Head of caudate nucleus (tissue), 42 donors: ENCODE measurements at places on chromosomes 12 and 14.

DNA sequence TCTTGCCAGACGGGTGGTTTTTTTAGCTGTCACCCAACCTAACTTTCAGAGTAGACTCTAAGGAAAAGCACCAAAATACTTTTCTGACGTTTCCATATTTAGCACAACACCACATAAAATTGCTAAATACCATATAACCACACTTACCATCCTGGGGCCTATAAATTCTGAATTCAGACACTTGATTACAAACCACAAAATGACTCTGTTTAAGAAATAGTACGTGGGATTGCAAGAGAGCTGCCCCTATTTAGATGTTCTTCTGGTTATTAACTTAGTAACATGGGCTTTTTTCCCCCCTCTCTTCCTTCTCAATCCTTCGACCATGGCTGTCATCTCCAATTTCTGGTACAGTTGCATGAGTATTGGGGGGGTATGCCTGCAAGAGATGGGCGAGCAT lies 287.7 kb downstream of the BMP4 start:
- no peak for DNase-seq

DNA sequence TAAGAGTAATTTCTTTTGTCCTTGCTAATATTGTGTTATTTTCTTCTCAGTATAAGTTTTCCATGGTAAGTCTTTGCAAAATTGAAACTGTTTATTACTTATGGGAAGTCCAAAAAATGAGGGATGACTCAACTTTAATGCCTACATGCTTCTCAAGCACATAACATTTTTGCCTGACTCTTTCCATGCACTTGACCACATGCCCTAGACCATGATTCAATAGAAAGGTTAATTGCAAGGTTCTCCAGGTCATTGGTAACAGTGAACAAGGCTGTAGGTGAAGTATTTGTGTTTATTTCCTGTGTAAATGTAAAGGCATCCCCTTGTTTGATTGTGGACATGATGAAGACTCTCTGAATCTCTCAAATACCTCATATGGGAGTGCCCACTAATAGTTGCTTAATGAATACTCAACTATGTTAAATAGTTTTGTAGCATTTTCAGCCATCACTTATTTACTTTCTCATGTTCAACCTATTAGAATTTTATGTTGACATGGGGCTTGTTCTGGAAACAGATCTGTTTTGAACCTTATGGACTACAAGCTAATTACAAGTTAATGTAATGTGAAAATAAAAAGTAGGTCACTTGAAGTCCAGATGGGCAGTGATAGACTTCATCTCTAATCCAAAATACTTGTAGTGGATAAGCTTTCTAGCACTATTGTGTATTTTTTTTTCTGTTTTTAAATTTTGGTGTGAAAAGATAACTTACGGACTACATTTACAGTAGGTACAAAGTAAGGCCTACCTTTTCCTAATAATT lies 131.7 kb downstream of the TMTC2 start:
- DNase-seq = no peak

- DNase-seq = no peak
These were observed 29.6 kb downstream of the PMCH start for GRCh38 chr12:102167821-102168604.

DNA sequence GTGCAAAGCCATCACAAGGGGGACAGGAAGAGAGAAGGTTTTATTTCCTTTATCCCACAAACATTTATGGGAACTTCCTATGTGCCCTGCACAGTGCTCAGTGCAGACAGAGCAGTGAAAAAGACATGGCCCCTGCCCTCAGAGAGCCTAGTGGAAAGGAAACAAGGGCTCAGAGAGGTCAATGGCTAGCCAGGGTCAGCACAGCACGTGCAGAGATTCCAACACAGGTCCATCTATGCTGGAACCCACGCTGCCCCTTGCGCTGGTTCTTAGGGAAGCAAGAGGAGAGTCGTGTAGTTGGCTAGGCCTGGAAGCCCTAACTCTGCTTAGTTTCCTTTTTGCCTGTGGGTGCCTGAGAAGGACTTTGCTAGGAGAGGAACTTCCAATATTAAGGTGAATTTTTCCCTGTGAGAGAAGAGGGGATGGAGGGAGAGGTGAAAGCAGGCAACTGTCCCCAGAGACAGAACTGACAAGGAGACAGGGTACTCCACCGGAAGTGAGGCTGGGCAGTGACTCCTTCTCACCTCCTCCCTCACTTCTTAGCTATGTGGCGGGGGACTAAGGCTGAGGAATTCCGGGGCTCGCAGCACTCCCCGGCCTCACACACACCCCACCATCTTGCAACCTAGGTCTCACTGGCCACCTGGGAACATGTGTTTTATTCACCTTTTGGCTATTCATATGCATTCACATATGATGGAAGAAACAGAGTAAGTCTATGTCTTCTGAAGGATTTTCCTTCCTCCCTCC lies 12.1 kb upstream of the GPX2 start:
- no peak for DNase-seq

DNA sequence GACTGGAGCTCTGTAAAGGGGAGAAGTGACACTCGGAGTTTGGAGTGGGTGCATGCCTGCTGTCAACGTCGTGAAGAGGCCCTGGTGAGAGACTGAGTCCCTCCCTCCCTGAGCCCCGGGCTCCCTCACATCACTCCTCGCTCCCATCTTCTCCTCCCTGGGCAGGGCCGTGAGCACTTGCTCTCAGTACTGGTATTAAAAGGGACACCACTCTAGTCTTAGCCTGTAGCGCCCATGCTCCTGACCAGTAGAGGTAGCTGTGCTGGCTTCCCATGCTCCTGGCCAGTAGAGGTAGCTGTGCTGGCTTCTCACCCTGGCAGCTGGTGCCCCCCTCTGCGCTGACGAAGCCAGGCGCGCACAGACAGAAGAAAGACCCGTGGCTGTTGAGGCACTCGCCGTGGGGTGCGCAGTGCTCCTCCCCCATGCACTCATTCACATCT lies 14.7 kb downstream of the ISCA2 start:
- no peak for DNase-seq

DNA sequence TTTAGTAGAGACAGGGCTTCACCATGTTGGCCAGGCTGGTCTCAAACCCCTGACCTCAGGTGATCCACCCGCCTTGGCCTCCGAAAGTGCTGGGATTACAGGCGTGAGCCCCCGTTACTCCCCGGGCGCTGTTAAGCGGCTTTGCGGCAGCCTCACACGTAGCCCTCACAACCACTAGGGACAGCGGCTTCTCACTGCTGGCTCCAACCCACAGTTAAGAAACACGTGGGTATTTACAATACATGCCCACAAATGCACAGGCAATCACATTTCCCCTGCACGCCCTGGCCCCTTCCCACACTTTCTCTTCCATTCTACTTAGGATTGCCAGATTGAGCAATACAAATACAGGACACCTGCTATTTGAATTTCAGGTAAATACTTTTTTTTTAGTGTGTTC lies 37.0 kb upstream of the EIF5 start:
- no peak for DNase-seq

- DNase-seq = no peak
These were observed 98.0 kb downstream of the FBXL14 start for GRCh38 chr12:1496162-1496900.

DNA sequence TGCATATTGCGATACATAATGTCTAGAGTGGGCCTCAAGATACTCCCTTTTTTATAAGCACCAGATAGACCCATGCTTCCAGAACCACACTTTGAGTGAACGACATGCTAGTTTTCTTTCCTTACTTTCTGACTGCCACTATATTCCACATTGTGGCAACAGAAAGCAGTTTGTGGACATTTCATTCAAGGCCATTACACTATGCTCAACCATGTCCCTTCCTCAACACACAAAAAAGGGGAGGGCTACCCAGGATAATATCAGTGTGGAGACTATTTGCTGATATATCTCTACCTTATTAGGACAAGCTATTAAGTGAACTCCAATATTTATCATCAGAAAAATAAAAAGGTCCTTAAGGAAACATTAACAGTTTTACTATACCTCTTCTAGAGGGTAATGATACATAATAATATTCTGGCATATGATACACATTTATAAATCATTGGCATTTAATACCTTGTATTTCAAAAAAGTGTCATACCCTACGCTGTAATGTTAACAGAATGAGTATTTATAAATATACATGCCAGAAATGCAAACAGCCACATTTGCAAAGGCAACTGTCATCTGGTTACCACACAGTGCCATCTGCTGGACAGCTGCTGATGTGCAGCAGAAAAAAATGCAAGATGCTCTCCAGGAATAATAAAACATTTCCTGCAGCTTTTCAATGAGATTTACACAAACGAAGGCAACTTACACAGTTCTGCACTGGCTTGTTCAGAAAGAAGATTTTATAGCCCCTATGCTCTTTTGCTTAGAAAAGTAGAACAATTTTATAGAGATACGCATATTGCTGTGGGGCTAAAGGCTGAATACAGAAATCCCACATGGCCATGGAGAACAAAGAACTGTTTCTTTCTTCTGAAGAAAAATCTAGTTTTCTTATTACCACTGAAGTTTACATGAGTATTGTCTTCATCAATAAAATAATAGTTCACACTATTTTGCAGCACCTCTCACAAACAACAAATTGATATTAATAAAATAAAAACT lies 182.2 kb upstream of the GRIP1 start:
- peak; percentile 50 for DNase-seq

DNA sequence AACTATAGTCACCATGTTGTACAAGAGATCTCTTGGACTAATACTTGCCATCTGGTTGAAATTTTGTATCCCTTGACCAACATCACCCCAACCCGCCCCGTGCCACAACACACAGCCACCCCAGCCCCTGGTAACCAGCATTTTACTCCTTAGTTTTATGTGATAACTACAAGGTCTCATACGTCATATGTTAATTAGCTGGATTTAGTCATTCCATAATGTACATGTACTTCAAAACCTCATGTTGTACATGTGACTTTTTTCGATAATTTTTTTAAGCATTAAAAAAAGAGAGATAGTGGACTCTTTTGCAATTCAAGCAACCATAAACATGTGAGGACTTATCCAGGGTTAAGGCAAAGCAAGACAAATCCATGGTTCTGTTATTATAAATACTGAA lies 773.4 kb upstream of the NOVA1 start:
- DNase-seq = no peak

GRCh38 chr14:58864751-58865513 lies 227.2 kb downstream of the DACT1 start:
- no peak for DNase-seq

GRCh38 chr12:126385785-126386184 lies 1320.5 kb downstream of the AACS start:
- DNase-seq = no peak

GRCh38 chr12:24901576-24902461 lies 47.1 kb downstream of the BCAT1 start:
- DNase-seq = peak; percentile 76

DNA sequence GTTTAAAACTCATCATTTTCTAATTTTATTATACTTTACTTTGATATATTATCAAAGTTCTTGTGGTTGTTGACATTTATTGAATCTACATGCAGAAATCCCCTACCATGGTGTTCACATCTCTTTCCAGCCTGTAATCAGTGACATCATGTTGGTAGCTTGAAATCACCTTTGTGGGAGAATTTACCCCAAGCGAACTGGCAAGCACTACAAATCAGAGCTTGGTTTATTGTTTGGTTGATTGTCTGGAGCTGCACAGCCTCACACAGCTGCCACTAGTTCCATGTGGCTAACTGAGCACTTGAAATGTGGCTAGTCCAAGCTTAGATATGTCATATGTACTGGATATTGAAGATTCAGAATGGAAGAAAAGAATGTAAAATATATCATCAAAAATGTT lies 15.4 kb upstream of the KRT5 start:
- no peak for DNase-seq

- no peak for DNase-seq
These were observed 155.4 kb upstream of the FAR2 start for GRCh38 chr12:28993720-28994119.

DNA sequence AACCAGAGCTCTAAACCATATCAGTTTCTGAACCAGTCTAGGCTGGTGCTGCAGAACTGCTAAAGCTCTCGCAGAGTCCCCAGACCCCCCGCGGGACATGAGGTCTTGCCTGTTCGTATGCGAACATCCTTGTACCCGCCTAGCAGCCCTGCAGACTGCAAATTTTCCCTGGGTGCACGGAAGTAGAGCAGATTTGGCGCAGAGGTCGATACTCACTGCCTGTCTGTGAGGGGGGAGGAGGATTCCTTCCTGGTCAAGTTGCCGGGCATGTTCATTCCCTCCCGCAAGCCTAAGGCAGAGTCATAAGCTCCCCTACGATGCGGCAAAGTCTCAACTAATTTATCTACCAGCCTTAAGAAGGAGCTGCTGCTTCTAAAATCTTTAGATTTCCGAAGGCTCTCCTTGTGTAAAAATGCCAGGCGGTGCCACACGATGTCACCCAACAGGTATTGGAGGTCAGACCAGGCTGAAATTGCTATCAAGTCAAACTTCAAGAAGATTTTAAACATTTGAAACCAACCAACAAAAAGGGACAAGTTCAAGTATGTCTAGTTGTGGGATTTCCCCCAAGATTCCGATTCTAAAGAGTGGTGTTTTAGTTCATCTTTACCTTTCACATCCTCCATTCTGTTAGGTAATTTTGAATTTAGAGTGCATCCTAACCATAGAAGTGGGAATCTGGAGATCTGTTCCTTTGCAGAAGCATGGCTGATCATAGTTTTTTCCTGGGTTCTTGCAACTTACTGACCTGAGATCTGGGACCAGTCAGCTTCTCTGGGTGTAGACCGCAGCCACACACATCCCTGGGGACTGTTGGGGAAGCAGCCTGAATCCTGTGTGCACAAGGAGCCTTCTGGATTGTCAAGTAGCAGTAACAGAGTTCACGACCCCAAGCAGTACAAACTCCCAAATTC lies 1.6 kb upstream of the PAX9 start:
- DNase-seq = no peak

DNA sequence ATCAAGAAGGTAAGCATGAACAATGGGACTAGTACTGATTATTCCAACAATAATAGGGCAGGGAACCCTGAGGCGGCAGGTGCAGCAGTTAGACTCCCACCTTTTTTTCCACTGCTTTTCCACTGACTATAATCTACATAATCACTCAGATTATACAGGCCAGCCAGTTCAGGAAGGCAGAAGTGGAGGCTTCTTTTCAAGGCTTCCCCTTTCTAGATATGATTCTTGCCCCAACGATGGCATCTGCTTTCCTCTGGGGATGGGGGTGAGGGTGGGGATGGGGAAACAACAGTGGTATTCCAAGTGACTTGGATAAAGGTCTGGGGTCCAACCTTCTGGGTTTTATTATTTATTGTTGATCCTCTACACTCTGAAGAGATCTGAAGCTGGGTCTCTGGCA lies 331 bp downstream of the NCKAP1L start:
- DNase-seq = no peak

GRCh38 chr14:26873362-26873960 lies 275.6 kb upstream of the NOVA1 start:
- no peak for DNase-seq

GRCh38 chr12:83031196-83031595 lies 344.5 kb downstream of the TMTC2 start:
- no peak for DNase-seq
